ENCODE measurements at places on chromosomes 13 and 19.

- DNase-seq = no peak
Observed at GRCh38 chr19:18344582-18344950, 4.2 kb downstream of the PGPEP1 start.

DNA sequence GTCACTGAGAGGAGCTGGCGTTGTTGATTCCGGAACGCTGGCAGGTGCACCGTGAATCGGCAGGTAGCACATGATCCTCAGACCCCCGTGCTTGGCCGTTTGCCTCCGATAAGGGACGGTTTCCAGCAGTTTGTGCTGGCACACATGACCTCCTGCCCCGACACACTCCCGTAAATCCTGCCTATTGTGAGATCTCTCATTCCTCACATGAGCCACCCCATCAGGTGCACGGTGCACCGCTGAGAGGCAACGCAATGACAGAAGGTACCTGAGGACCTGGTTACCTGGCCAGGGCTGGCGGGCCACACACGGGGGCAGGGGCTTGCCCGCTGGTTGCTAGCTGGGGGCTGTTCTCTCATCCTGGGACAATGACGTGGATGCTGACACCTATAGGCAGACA lies 2.1 kb upstream of the ADPRHL1 start:
- no peak for DNase-seq

GRCh38 chr19:4571305-4571917 lies 11.9 kb upstream of the SEMA6B start:
- DNase-seq = no peak

- DNase-seq = no peak
Observed at GRCh38 chr19:46155237-46155636, 7.2 kb downstream of the IGFL2 start.

GRCh38 chr13:111423168-111423785 lies 102.8 kb downstream of the TEX29 start:
- DNase-seq = no peak

- no peak for DNase-seq
Observed at GRCh38 chr13:37617173-37617572, 18.6 kb upstream of the POSTN start.

DNA sequence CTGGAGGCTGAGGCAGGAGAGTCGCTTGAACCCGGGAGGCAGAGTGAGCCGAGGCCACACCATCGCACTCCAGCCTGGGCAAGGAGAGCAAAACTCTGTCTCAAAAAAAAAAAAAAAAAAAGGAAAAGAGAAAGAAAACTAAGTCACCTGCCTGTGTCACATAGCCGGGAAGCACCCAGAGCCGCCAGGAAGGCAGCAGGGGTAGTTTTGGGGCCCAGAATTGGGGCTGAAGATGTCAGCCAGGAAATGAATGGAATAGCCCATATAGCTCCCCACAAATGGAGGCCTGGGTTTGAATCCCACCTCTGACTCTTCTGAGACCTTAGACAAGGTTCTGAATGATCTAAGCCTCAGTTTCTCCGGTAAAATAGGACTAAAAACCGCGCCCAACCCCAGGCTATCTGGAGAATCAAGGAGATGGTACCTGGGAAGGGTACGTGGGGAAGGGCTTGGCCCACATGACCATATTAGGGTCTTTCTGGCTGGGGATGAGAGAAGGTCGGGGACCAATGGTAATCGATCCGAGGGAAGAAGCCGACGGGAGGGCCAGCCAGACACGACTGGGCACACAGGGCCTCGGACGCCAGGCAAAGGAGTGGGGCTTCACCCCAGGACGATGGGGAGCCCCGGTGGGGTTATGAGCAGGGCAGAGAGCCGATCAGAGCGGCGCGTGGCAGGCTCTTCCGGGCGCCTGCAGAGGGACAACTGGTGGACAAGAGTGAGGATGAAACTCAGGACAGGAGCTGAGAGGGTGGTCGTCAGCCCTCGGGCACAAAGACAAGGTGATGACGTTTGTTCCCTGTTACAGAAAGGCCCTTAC lies 14.4 kb downstream of the CCDC124 start:
- peak; percentile 40 for DNase-seq

DNA sequence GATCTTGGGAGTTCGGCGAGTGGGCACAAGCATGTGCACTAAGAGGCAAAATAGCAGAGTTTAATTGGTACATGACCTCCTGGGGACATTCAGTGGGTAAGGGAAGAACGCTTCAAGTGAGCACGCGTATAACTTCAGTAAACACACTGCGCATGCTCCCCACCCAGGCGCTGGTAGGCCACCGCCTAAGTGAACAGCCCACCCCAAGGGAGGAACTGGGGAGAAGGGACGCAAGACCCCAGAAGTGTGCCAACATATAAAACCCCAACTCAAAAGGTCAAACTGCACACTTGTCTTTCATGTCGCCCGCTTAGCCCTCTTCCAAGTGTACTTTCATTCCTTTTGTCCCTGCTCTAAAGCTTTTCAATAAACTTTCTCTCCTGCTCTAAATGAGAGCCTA lies 10.5 kb upstream of the NTN5 start:
- no peak for DNase-seq

- no peak for DNase-seq
Observed at GRCh38 chr13:33636955-33637670, 180.8 kb upstream of the RFC3 start.

- no peak for DNase-seq
Observed at GRCh38 chr19:3932931-3933810, at the start of gene NMRK2. Gene NMRK2, plus strand, starts transcription at chr19:3933069. Its CDS starts 603 bp downstream, at chr19:3933672.

- no peak for DNase-seq
Observed at GRCh38 chr13:46350003-46350402, 37.0 kb downstream of the RUBCNL start.

DNA sequence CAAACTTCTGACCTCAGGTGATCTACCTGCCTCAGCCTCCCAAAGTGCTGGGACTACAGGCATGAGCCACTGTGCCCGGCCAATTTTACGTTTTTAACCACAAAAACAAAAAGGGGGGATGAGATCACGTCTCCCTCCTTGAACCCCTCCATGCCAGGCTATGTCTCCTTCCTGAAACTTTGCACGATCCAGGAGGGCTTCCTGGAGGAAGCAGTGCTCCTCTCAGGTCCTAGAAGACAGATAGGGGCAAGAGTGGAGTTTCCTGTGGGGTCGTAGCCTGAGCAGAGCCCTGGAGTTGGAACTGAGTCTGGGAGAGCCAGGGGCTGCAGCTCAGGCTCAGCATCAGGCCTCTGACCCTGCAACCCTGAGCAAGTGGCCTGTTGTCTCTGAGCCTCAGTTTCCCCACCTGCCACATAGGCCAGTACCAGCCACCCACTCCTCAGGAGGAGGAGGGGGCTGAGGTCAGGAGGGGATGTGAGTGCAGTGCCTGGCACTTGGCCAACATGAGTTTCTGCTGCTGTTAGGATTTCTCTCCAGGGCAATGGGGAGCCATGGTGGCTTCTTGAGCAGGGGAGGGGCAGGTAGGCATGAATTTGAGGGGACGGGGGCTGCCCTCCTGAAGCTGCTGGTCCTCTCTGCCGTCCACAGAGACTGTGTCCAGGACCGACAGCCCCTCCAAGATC lies 16.0 kb downstream of the APBA3 start:
- DNase-seq = no peak

- DNase-seq = peak; percentile 43
Observed at GRCh38 chr19:53927739-53928138, 18.7 kb downstream of the CACNG7 start.

GRCh38 chr19:11019824-11020223 lies 59.0 kb downstream of the SMARCA4 start:
- DNase-seq = no peak

- no peak for DNase-seq
Observed at GRCh38 chr13:21895779-21896178, 224.9 kb downstream of the FGF9 start.

DNA sequence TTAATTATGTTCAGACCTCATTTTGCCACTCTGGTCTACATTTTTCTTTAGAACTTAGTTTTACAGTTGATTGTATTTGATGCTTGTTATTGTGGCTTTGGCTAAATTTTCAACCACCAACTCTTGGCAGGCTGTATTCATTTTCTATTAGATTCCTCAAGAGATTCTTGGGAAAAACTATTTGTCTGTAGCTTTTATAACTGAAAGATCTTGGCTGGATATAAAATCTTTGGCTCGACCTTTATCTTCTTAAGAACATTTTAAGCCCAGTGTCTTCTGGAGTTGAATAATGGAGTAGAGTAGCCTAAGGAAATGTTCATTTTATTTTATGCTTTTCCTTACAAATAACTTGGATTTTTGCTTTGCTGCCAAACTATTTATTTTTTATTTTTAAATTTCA lies 848.5 kb downstream of the PCDH17 start:
- DNase-seq = no peak

DNA sequence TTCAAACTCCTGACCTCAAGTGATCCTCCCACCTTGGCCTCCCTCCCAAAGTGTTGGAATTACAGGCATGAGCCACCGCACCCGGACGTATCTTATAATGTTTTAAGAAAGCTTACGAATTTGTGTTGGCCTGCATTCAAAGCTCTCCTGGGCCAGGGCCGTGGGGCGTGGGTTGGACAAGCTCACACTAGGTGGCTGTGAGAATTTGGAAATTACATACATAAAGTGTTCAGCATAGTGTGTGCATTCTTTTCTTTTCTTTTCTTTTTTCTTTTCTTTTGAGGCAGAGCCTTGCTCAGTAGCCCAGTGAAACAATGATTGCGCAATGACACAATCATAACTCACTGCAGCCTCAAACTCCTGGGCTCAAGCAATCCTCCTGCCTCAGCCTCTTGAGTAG lies 2.6 kb downstream of the ZSWIM4 start:
- no peak for DNase-seq

- DNase-seq = no peak
Observed at GRCh38 chr13:38341149-38341692, 8.4 kb upstream of the UFM1 start.

- peak; percentile 57 for DNase-seq
Observed at GRCh38 chr13:93226623-93227279, at the start of gene GPC6. Gene GPC6, plus strand, starts transcription at chr13:93226807.

GRCh38 chr13:92379371-92379770 lies 847.2 kb upstream of the GPC6 start:
- no peak for DNase-seq

GRCh38 chr13:45607931-45608330 lies 7.6 kb downstream of the ERICH6B start:
- DNase-seq = no peak

Data from neural crest cell (in vitro differentiated cells).